ENCODE measurements at places on chromosomes 1 and 21.

- no peak for DNase-seq
Observed at GRCh38 chr1:109802136-109802900, 38.6 kb upstream of the EPS8L3 start.

GRCh38 chr1:15156807-15157380 is 3.3 kb downstream of the TMEM51 start:
- no peak for DNase-seq

DNA sequence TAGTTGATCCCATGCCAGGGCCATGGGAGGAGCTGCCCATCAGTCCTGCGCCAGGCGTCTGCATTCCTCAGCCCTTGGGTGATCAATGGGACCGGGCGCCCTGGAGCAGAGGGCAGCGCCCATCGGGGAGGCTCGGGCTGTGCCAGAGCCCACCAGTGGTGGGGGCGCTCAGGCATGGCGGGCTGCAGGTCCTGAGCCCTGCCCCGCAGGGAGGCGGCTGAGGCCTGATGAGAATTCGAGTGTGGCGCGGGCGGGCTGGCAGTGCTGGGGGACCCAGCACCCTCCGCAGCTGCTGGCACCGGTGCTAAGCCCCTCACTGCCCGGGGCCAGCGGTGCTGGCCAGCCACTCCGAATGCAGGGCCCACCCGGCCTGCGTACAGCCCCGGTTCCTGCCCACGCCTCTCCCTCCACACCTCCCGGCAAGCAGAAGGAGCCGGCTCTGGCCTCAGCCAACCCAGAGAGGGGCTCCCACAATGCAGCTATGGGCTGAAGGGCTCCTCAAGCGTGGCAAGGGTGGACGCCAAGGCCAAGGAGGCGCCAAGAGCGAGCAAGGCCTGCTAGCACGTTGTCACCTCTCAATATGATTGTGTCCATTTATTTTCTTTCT is 238.1 kb upstream of the OLFM3 start:
- no peak for DNase-seq

- DNase-seq, result no peak
Observed at GRCh38 chr1:77279929-77280328, 1.9 kb upstream of the AK5 start.

DNA sequence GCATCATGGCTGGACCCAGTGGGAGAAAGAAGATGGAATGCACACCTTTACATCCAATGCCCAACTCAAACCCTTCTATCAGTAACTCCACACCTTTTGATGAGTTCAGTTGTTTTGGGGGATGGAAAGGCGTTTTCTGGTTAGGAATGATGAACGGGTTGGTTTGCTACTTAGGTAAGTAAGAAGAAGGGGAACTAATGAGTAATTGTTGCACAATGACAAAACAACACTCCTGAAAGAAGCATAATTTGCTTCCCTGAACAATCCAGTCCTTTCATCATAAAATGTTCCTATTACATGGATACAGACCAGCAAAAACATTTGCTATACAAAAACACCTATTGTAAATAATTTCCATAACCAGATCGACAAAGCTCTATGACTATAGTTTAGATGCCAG is 35.9 kb upstream of the NFIA start:
- no peak for DNase-seq

- no peak for DNase-seq
Observed at GRCh38 chr21:38495696-38496095, 2.6 kb downstream of the ERG start.

- DNase-seq, result no peak
Observed at GRCh38 chr1:230332575-230333066, 93.5 kb downstream of the PGBD5 start.

DNA sequence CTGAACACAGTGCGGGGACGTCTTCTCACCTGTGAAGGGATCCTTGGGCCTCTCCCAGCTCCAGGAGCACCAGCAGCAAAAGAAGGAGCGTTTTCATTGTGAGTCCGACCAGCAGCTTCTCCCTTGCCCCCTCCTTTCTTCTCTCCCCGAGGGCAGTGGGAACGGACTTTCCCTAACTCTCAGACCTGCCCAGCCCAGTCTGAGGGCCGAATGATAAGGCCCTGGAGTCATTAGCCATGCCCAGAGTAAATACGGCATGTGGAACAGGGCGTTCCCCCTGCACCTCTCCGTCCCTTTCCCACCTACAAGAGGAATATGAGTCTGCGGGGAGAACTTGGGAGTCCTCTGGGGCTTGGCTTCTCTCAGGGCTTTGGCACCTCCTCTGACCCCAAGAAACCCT is at the start of gene CTSE:
Gene CTSE, minus strand, starts transcription at position 201 of the 400 bp plus-strand sequence. Its CDS starts 104 bp downstream, at position 97.
- no peak for DNase-seq

DNA sequence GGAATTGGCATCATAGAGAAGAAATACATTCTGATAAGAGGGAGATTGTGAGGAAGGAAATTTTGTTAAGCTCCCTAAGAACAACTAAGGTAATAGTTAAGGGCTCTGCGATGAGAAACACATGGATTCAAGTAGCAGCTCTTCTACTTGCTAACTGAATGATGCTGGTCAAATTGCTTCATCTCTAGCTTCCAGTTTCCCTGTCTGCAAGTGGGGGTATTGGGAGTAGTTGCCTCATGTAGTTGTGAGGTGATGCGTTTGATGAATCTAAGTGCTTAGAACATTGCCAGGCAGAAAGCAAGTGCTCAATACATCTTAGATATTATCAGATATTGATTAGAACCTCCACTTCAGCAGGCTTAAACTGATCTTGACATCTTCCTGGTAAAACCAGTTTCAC is 84.8 kb downstream of the CD58 start:
- DNase-seq, result peak; percentile 37

DNA sequence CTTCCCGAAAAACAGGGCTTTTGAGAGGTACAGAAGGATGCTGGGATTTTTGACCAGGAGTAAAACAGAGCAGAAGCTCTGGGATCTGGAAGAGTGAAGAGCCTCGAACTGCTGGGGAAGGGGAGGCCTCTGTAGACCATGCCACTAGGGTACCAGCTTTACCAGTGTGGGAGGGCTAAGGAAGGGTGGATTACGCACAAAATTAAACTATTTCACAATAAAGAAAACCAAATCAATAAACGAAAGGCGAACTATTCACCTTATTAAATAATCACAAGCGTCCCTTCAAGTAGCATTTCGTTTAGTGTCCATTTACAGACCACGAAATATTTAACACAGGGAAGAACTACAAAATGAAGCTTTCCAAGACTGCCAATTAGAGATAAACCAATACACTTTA is 723 bp downstream of the CZIB start:
- no peak for DNase-seq

GRCh38 chr1:234972411-234973191 is 156.0 kb downstream of the TOMM20 start:
- no peak for DNase-seq

DNA sequence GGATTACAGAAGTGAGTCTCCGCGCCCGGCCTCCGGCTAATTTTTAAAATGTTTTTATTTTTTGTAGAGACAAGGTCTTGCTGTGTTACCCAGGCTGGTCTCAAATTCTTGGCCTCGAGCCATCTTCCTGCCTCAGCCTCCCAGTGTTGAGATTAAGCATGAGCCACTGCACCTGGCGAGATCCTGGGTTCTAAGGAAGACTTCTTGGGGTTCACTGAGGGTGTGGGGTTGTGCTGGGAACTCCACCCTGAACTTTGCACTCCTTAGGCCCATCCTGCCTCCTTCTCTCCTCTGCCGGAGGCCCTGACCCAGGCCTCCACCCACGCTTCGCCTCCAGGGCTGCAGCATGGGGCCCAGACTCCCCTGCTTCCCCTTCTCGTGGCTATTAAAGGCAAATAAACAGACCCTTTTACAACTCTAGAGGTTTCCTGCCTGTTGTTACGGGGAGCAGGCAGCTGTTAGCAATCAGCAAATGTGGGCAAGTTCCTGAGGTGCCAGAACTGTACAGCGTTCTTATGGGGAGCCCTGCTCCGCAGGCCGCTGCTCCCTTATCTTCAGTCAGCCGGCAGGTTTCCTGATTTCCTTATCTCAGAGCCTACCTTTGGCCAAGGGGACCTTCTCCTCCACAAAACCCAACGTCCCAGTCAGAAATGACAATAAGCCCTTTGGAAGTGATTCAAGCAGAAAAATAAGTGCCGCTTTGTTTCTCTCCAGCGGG is 41.0 kb upstream of the LIN9 start:
- DNase-seq, result no peak

DNA sequence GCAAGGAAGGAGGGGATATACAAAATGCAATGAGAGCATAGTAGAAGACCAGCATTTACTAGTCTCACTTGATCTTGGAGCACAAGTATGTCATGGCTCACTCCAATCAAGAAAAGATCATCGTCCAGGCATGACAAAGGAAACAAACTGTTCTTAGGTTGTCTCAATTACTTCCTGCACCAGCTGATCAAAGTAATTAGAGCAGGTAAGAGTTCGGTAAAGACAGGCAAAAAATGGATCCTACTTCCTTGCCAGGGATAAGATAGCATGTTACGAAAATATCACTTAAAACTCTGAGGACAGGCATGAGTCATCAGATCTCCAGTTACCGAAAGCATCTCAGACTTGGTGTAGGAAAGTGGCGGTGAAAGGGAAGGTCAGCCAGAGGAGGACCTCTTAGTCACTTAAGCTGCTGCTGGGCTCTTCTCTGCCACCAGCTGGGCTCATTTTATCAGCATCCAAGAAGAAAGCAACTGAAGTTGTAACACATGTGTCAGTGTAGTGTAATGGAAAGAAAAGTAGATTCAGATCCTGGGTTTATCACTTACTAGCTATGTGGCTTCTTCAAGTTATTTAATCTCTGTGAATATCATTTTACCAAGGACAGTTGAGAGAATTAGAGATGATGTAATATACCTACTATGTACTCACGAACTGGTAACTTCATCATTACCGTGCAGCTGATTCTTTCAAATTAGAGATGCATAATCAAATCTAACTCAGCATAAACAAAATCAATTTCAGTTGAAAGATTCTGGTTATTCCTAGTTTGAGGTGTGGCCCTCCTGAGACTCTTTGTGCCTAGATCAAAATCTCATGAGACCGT is 46.8 kb downstream of the XCL1 start:
- peak; percentile 49 for DNase-seq

DNA sequence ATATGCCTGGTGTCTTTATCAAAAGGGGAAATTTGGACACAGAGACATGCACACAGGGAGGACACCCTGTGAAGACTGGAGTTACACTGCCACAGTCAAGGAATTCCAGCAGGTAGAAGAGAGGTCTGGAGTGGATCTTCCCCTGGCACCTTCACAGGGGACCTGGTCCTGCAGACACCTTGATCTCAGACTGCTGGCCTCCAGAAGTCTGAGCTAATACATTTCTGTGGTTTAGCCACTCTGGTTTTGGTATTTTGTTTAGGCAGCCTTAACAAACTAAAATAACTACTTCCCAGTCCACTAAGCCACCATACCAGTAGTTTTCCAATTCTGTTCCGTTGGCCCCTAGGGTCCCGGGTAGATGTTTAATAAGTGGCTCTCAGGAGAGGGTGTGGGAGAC is 164.7 kb downstream of the SETD4 start:
- no peak for DNase-seq

DNA sequence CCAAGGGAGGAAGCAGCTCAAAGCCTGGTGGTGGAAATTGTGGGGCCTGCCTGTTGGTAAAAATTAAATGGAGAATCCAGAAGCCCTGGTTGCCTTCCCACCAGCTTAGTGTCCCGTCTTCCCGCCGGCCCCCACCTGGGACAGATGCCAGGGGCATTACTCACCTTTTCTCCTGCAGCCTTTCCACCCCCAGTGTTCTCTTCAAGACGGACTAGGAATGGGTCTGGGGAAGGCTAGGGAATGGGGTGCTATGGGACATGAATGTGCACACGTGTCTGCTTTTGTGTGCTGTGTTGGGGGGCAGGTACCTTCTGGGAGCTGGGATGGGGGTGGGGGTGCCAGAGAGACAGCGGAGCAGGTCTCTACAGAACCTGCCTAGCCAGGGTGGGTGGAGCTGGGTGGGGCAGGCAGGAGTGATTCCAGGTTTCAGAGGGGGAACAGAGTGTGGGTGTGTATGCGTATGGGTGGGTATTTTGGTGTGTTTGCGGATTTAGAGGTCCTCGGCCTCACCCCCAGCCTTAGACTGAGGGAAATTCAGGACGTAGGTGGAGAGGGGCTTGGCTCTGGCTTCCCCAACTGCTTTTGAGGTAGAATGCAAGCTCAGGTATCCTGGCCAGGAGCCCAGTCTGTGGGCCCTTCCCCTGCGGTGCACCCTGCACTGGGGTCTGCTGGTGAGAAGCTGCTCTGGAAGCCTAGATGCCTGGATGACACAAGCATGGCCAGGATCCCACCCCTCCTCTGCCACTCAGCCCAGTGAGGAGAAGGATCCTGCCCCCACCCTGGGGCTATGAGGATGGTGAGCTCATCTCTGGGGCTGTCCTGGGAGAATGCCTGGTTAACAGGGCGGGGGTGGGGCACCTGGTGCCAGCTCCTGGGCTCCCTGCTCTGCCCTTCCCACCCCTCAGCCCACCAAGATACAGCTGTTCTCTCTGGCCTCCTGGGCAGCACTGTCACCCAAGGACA is 7.8 kb downstream of the VANGL2 start:
- DNase-seq, result no peak

GRCh38 chr1:202661136-202661845 is 49.0 kb downstream of the SYT2 start:
- no peak for DNase-seq

- DNase-seq, result no peak
Observed at GRCh38 chr1:77280962-77281361, 857 bp upstream of the AK5 start.

GRCh38 chr1:1433804-1434130 is 1.7 kb upstream of the VWA1 start:
- DNase-seq, result peak; percentile 17

GRCh38 chr1:30687886-30688285 is 35.5 kb downstream of the MATN1 start:
- DNase-seq, result no peak

DNA sequence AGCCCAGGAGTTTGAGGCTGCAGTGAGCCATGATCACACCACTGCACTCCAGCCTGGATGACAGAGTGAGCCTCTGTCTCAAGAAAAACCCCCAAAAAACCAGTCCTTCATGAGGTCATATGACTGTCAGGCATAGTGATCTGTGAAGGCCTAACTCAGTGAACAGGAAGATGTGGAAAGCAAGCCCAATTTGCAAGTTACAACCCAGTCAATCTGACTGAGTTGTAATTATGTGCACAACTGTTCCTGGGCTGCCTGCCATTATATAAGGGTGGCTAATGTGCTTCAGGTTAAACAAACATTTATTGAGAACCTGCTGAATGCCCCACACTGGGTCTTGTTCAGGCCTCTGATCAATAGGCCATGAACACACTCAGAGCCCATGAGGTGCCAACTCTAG is 38.2 kb upstream of the KIRREL1 start:
- no peak for DNase-seq

DNA sequence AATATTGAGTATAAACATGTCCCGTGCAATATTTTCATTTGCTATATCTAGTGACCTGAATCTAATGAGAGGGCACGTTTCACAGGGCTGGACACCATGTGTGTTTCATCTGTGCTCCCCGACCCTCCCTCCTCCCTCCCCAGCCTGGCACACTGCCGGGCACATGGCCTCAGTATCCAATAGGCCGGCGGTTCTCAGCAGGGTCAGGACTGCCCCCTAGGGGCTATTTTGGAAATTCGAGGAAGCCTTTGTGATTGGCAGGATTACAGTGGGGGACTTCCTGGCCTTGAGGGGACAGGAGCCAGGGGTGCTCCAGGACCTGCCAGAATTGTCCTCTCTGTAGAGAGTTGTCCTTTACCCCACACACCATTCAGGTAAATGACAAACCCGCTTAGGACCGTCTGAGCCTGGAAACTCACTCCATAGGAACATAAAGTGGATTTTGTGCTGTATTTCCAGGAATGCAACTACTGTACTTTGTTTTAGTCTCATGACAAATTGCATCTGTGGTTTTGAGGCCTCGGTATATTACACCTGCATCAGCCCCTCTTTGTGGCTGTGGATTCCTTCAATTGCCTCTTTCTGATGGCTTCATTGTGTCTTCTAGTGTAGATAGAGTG is 109.5 kb upstream of the SIM2 start:
- DNase-seq, result no peak

- no peak for DNase-seq
Observed at GRCh38 chr1:35441926-35442579, 115.2 kb downstream of the KIAA0319L start.
